ENCODE measurements at places on chromosomes 3 and 15.

- DNase-seq, result no peak
These were observed 69.0 kb downstream of the CHD2 start for GRCh38 chr15:92968926-92969651.

GRCh38 chr3:58482917-58483636 is 8.8 kb upstream of the KCTD6 start:
- DNase-seq, result no peak

DNA sequence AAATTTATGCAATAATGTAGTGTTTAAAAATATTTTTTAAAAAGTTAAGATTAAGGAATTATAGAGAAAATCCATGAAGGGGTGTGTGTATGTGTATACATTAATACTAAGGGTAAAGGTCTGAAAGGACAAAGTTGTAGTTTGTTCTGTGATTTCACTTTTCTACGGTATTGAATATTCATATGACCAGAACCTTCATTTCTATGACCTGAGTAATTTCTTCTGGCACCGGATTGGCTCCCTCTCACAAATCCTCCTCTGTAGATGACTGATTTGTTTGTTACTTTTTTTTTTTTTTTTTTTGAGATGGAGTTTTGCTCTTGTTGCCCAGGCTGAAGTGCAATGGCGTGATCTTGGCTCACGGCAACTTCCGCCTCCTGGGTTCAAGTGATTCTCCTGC is 20.9 kb downstream of the GMPS start:
- no peak for DNase-seq

- DNase-seq, result peak; percentile 39
These were observed 77.2 kb upstream of the SLC6A11 start for GRCh38 chr3:10738688-10739372.

GRCh38 chr3:42198709-42199108 is 67.3 kb downstream of the CCK start:
- no peak for DNase-seq

GRCh38 chr15:81786776-81787175 is 259.0 kb downstream of the MEX3B start:
- DNase-seq, result no peak

- DNase-seq, result no peak
These were observed 105.9 kb downstream of the TPRG1 start for GRCh38 chr3:189277711-189278110.

DNA sequence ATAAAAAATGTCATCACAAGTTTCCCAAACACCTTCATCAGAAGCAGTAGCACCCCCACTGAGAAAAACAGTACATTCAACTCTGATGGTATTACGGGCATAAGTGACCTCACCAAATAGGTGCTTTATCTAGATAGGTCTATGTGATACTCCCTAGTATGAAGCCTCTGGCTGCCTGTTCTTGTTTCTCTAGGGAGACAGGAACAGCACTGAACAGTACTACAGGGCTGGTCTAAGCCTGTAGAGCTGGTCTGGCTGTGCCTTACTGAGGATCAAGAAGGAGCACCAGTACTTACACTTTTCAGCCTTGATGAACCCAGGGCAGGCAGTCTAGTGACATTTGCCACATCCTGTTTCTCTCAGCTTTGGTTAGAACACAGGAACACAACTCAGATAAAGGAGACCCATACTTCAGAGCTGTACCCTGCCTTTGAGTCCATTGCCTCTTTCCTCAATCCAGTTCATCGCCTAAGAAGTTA is 35.9 kb downstream of the OXNAD1 start:
- DNase-seq, result no peak

GRCh38 chr3:50319181-50319893 is 3.2 kb downstream of the HYAL2 start:
- DNase-seq, result no peak

- no peak for DNase-seq
These were observed 10.8 kb downstream of the GHRL start for GRCh38 chr3:10281951-10282350.

DNA sequence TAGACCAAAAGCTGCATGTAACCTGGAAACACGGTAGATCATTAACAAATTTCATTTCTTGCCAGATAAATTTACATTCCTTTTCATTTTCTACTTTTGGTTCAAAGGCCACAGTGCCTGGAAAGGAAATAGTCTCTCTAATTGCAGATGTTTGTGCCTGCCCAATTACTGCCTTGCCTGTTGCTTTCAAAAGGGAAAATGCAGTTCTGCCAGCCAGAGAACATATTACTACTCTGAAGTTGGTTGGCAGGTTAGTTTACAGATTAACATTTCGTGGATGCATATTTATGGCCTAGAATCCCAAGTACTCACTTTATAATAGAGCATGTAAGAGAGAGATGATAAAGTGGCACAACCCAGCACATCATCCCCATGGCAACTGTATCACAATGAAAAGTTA is 124.3 kb upstream of the LRRC3B start:
- no peak for DNase-seq

DNA sequence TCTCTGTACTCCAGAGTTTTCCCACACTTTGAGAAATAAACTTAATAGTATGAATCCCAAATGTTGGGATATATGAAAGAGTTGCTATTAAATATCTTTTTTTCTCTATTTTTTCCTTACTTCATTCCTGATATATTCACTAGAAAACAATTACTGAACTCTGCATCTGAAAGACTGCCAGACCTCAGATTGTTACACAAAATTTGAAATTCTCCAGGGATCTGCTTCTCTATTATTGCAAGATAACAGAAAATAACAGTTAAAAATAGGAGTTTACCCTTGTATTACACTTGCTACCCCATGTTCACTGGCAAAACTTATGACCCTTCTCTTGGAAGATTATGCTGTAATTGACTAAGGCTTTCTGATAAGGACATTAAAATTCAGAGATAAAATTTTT is 11.7 kb upstream of the P3H2 start:
- DNase-seq, result no peak

DNA sequence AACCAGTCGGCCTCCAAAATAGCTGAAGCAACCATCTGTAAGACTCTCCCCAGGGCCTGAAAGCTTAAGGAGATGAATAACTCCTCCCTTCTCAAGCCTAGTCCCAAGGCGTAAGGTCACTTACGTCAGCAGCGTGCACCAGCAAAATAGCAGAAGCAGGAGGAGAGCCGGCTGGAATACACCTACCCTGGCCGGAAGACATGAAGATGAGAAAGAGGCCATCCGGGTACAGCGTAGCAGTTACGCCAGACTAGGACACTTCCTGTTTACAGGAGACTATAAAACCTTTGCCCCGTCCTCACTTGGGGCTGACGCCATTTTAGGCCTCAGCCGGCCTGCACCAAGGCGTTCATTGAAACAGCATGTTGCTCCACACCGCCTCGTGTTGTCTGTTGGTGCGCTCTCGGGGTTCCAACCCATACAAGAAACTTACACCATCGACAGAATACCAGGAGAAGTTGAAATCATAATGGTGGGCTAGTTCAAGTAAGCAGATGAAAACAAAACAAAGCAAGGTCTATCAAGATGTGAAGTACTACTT is 2.5 kb downstream of the CFAP92 start:
- DNase-seq, result no peak

DNA sequence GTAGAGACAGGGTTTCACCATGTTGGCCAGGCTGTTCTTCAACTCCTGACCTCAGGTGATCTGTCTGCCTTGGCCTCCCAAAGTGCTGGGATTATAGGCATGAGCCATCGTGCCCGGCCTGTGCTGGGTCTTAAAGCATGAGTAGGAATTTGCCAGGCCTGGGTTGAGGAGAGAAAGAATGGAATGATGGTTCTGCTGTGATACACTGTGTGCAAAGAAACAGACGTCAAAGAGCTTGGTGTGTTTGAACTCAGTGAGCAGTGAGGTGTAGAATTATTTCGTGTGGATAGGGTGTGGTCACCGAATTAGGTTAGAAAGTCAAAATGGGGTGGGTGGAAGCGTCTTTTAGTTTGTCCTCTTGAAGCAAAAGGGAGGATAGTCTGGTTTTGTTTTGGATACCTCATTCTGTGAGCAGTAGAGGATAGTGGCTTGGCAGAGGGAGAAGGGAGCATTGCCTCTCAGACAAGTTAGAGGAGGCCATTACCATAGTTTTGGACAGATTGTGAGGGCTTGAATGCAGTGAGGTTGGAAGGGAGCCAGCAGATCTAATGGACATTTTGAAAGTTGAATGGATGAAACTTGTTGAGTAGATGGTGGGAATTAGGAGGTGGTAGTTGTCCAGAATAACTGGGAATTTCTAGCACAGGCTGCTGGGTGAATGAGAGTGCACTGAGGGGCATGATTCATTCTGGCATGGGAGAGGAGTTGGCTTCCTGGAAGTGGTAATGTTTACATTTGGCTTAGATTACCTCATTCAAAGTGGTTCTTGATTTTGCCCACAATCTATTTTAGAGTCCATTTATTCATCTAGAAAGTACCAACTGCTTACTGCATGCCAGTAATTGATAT is 27.2 kb downstream of the AKAP13 start:
- DNase-seq, result no peak

DNA sequence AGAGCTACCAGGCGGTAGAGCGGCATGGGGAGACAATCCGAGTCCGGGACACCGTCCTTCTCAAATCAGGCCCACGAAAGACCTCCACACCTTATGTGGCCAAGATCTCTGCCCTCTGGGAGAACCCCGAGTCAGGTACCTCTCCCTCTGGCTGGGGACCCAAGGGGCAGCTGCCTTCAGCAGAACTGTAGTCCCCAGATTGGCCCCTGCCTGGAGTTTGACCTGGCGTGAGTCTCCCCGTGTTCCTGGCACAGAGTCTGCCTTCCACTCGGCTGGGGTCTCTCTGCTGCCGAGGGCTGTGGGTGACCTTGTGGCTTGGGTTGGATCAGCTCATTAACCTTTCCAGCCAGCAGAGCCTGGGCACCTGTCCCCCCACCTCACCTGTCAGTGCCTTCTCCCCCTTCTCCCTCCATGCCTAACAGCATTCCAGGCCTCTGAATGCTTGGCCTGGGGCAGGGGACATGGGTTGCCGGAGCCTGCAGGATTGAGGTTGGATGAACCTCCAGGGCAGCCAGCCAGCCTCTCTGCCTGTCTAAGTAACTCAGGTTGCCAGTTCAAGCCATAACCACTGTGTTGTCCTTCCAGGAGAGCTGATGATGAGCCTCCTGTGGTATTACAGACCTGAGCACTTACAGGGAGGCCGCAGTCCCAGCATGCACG is 6.8 kb upstream of the CHST14 start:
- DNase-seq, result no peak

DNA sequence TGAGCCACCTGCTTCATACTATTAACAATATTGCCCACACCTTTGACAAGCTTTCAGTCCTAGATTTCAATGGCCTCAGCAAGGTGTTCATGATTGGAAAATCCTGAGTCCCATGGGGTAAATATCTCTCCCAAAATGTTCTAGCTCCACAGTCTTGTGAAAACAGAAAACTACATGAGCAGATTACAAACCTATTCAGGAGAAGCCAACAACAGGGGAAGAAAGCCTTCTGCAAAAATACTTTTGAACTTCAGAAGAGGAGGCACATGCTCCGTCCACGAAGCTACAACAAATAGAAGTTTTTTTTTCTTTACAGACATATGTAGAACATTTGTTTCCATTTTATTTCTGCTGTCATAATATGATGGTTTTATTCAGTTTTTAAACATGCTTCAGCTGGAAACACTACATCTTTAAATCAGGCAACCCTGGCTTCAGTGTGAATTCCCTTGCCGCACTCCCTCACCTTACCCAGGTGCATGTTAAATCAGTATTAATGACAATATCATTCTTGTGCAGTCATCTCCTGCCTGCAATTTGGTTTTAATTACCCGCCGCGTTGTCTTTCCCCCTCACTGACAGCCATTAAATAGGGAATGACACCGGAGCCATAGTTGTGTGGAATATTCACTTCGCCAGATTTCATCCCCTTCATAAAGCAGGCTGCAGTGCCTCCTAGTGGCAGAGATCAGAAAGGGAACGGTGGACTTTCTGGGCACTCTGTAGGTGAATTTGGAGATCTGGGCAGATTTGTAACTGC is 725.5 kb upstream of the ARRDC4 start:
- no peak for DNase-seq

DNA sequence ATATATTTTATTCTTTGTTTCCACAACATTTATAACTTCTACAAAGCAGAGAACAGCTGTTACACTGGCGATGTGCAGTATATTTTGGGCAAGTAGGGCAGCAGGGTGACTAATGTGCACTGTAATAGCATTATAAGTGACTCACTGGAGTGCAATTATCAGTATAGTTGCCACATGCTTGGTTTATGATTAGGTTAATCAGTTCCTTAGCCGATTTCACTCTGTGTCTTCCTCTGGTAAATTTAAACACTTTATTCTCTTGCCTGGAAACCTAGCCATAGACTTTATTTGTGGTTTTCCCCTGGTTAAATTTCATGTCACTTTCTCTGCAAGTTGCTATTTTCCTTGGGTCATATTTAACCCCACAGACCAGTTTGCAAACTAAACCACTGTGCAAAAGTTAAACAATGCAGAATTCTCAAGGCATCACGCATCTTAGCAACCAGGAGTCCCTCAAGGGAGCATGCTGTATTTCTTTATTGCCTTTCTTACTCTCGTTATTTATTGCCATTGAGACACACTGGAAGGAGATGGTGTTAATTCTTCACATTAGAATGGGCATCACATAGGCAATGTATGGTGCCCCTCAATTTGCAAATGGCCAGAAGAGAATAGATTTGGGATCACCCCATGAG is 690.2 kb upstream of the DPPA4 start:
- DNase-seq, result no peak

DNA sequence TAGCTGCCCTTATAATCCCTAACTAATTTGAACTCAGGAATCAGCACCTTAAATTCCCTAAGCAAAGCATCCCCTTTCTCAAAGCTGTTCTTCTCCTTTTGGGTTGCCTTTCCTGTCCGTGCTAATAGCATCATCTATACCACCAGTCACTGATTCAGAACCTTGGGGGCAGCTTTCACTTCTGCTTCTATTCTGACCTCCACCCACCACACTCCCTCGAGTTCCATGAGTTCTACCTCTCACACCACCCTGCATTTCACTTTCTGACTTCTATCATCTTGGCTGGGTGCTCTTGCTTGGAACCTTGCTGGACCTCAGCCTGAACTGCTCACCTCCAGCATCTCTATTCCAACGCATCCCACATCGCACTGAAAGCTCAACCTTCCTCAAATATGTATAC is 55.4 kb upstream of the KCNMB2 start:
- DNase-seq, result peak; percentile 42

GRCh38 chr3:13525827-13526625 is 22.9 kb upstream of the FBLN2 start:
- no peak for DNase-seq

- DNase-seq, result no peak
These were observed 264.4 kb upstream of the VEPH1 start for GRCh38 chr3:157767607-157768006.

- no peak for DNase-seq
These were observed 5.5 kb upstream of the TPRG1 start for GRCh38 chr3:189166321-189166720.

- DNase-seq, result no peak
These were observed 328.5 kb upstream of the TLE3 start for GRCh38 chr15:70426096-70426821.

- no peak for DNase-seq
These were observed 867.1 kb upstream of the GBE1 start for GRCh38 chr3:82628385-82629014.
